ENCODE measurements at places on chromosomes 16 and 17. TPM values are rescaled to one million over a fixed set of nuclear protein-coding genes. Genes with fewer than 3 reads are reported as not detected.
A peak's percentile ranks its signal among the peaks of the same experiment; 100 is the strongest.

DNA sequence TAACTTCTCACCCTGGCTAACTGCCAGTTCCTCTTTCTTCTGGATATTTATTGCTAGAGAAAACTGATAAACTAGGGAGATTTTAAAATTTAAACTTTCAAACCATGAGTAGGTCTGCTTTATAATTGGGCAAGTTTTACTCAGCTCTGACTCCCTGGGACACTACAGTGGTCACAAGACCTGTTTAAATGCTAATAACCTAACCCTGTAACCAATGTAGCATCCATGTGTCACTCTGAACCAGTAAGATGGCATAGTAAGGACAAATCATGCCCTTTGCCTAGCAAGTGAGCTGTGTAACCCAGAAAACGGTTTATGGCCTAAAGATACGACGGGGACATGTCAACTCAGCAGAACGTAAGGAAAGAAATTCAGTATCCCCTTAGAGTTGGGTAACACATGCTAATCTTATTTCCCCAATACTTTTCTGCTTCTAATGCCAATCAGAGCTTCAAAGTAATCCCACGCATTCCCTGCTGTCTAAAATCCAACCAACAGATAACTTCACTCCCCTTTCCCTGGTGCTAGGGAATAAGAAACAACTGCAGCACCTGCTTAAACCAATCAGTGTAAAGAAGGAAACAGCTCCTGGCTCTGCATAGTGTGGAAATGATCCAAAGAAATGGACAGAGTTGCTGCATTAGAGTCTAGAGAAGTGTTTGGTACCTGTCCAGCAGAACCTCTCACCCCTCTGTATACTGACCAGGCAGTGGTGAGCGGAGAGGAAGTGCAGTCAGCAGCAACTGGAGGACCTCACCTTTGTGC lies 85.7 kb downstream of the NCOR1 start:
- no peak for DNase-seq

GRCh38 chr16:89737341-89738071 lies 16.2 kb downstream of the ZNF276 start:
- DNase-seq, result no peak

DNA sequence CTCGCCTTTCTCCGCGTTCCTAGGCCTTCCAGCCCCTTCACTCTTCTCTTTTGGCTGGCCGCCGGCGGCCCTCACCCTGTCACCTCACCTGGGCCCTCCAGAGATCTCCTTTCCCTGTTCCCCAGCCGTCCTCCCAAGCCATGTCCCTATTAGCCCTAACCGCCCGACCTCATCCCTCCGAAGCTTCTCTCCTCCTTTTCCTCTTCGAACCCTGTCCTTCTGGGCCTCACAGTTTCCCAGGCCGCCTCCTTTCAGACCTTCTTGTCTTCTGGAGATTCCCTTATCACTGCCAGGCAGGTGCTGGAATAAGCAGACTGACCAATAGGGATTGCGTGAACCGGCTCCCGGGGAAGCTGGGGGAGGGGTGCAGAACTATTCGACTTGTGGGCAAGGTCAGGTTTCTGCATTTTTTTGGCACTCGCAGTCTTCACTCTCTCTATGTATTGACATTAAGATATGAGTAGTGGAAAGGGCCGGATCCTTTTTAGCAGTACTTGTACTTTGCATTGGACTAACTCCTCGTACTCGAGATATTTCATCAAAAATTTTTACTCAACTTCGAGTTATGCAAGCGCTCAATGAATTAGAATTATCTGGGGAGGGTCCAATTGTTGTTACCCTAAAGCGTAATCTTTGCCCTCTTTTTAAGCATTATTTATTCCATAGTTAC lies 690 bp downstream of the RHOT1 start:
- peak; percentile 66 for DNase-seq

- DNase-seq, result no peak
Measured at GRCh38 chr17:40473573-40474365, 27.7 kb downstream of the TNS4 start.

OR3A2 gene
- total RNA-seq, result 0.65 TPM

- no peak for DNase-seq
Measured at GRCh38 chr16:83470416-83470815, 337.4 kb upstream of the HSBP1 start.

GAST gene
- not detected for total RNA-seq

KRT33B gene
- total RNA-seq, result not detected

- no peak for DNase-seq
Measured at GRCh38 chr17:42629411-42630009, 20.0 kb downstream of the TUBG1 start.

TEDC2 gene
- total RNA-seq, result 2.8 TPM

EME2 gene
- total RNA-seq, result 6.9 TPM

NLGN2 gene
- total RNA-seq, result 12.1 TPM

SLC4A1 gene
- 0.63 TPM for total RNA-seq

DNA sequence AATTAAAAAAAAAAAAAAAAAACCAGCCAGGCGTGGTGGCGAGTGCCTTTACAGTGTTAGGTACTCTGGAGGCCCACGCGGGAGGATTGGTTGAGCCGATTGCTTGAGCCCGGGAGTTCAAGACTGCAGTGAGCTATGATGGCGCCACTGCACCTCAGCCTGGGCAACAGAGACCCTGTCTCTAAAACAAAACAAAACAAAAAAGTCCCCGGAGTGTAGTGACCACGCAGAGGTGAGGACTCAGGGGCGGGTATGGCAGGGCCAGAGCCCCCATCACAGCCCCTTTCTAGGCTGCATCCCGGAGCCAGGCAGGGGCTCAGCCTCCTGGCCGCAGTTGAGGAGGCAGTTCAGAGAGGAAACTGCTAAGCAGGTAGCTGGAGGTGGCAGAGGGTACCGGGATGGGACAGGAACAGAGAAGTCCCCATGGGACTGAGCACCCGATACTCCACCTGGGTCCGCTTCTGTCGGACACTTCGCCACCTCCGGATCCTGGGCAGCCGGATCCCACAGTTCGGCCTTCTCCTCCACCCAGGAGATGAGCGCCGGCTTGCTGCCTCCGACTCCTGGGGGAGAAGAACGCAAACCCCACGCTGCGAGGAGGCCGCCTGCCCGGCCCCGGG lies 800 bp downstream of the ZNF747 start:
- DNase-seq, result no peak

DNA sequence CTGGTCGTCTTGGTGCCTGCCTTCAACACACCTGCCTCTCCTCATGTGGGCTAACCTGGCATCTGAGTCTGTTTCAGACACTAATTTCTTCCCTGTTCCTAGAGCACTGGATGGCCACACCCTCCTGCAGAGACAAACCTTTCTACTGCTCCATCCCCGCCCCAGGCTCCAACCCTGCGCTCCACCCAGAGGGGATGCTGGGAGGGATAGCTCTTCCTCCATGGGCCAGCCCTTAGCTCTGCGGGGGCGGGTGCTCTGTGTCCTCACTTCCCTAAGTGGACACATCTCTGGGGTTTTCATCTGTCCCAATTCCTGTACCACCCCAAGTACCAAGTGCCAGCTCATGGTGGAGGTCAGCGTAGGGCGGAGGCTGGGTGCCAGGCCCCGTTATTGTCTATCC lies 11.0 kb upstream of the CRISPLD2 start:
- peak; percentile 19 for DNase-seq

- no peak for DNase-seq
Measured at GRCh38 chr17:81976332-81977210, 858 bp upstream of the ASPSCR1 start.

DNA sequence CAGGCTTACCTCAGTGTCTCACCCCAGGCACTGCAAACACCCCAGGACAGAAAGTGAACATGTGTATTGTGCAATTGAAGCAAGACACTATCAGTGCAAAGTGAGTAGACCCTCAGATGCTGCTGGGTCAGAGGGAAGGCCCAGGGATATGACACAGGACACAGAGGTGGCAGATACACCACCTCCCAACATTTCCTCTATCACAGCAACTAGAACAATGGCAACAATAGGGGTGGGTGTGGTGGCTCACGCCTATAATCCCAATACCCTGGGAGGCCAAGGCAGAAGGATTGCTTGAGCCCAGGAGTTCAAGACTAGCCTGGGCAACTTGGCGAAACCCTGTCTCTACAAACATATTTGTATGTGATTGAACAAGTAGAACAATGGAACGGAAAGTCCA lies 22.5 kb downstream of the MILR1 start:
- DNase-seq, result no peak

DNAI2 gene
- total RNA-seq, result not detected

DNA sequence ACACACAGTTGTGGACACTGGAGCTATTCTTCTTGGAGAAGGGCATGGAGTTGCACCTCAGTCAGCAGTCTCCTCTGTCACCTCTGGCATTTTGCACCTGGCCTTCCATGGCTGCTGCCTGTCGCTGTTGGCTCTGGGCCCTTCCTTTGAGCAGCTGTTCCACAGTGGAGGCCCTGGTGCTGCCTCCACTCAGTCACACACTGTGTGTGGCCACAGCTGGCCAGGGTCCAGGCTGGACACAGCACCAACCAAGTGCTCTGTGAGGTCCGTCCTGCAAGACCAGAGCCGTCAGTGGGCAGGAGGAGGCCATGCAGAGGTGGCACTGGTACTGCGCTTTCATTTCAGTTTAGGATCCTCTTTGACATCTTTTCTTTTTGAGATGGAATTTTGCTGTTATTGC lies 21.6 kb upstream of the MED9 start:
- no peak for DNase-seq

- no peak for DNase-seq
Measured at GRCh38 chr17:8031261-8031661, 7.6 kb upstream of the ALOX15B start.

DNA sequence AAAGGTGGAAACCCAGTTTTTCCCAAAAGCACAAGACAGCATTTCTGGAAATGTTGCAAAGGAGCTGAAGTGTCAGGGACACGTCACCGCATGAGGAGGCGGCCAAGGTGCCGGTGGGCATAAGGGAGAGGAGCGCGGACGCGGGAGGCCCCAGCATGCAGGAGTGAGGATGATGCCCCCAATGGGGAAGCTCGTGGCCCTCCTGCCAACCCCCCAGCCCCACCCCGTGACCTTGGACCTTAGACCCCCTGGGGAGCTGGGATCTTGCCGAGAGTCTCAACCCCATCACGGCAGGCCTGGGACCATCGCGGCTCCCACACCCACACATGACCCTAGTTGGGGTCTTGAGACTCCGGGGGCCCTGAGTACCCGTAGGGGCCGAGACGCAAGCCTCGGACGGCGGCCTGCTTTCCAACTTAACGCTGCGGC lies 119.4 kb upstream of the METRNL start:
- no peak for DNase-seq

TNK1 gene
- 1.9 TPM for total RNA-seq
